ENCODE measurements at places on chromosomes 7 and 10.

DNA sequence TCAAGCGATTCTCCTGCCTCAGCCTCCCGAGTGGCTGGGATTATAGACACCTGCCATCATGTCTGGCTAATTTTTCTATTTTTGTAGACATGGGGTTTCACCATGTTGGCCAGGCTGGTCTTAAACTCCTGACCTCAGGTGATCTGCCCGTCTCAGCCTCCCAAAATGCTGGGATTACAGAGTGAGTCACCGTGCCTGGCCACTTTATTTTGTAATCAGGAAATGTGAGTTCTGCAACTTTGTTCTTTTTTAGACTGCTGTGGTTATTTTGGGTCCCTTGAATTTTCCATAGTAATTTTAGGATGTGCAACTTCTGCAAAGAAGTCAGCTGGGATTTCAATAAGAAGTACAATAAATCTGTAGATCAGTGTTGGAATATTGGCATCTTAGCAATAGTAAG is 96.8 kb downstream of the CYTH3 start:
- DNase-seq, result no peak

DNA sequence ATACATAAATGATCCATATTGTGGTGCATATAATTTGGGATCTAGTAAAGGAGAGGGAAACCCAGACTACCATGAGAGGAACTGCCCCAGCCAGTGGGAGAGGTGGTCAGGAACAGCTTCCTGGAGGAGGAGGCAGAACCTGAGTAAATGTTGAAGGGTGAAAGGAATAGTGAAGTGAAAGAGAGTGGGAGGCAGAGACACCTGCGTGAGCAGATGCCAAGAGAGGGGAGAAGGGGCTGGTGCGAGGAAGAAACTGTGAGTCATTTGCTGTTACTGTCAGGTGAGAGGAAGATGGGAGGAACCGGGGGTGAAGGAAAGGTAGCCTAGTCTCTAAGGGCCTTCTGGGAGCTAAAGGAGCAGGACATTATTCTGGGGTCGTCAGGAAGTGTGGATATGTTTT is 294.8 kb downstream of the GRID1 start:
- no peak for DNase-seq

- DNase-seq, result no peak
These were observed 44.2 kb upstream of the PTER start for GRCh38 chr10:16392531-16393069.

DNA sequence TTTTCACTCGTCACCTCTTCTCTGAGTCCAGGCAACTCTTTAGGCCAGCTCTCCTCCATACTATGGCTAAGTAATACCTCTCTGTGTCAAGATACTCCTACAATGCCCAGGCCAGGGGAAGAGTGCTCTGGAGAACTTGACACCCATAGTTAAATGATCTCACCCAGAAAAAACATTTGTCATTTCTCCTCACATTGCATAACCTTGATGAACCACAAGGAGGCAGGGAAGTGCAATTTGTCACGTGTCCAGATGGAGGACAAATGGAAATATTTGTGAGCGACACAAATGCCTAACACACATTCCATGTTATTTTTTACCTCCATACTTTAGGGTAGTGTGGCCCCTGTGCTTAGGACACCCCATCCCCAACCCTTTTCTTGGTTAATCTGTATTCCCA is 78.3 kb downstream of the HTR7 start:
- DNase-seq, result no peak

GRCh38 chr7:14235056-14235455 is 245.6 kb upstream of the ETV1 start:
- no peak for DNase-seq

- DNase-seq, result no peak
These were observed 248.5 kb downstream of the SFMBT2 start for GRCh38 chr10:7162331-7162730.

DNA sequence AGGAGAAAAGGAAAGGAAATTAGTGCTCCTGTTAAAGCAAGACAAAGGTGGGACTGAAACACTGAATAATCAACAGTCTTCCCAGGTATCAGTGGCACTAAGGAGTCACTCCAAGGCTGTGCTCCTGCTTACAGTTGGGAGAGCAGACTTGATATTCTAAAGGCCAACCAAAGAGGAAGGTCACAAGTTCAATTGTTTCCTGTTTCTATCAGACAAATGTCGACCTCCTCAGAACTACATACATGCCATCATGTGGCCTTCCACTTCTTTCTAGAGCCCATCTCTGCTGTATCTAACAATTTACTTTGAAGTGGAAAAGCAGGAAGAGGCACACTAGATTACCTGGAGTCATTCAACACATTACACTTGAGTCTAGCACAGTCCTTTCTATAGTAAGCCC is 3.4 kb downstream of the ZNF239 start:
- no peak for DNase-seq

- DNase-seq, result no peak
These were observed 179.0 kb downstream of the DGKI start for GRCh38 chr7:137667633-137668387.

- no peak for DNase-seq
These were observed 608.8 kb downstream of the PARD3 start for GRCh38 chr10:34206078-34206934.

GRCh38 chr7:41536122-41536872 is 166.6 kb downstream of the INHBA start:
- DNase-seq, result no peak

DNA sequence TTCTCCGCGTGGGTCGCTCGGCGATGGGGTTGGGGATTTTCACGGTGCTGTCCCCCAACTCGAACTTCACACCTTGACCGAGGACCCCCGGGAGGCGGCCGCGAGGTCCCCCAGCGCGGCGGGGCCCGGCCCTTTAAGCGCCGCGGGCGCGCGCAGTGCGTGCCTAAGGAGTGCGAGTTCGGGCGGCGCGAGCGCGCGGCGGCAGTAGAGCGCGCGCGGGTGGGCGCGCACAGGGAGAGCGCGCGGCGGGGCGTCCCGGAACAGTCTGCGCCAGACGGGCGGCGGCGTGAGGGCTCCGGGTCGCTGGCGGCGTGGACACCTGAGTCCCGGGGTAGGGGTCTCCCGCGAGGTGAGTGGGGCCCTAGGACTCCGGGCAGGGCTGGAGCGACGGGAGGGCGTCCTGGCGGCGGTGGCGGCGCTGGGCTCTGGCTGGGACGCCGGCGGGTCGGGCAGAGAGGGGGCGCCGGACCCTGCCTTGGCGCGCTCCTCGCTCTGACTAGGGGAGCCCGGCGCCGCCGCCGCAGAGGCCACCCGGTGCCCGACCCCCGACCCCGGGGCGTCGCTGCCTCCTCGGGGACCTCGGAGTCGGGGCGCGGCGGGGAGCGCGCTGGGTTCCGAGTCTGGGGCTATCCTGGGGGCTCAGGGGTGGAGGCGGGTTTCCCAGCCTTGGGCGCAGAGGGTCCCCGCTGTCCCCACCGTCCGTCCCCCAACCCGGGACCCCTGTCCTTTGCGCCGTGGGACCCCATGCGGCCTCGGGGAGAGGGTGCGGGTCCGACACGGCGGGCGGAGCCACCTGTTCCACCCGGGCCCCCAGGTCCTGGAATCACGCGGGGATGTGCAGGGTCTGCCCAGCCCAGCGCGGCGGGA is at the start of gene PROSER2:
Gene PROSER2, plus strand, starts transcription at position 235 of the 867 bp plus-strand sequence. CDS start 28,722 bp downstream, outside the sequence.
- DNase-seq, result no peak

- no peak for DNase-seq
These were observed 41.9 kb downstream of the ENO4 start for GRCh38 chr10:116891208-116891607.

DNA sequence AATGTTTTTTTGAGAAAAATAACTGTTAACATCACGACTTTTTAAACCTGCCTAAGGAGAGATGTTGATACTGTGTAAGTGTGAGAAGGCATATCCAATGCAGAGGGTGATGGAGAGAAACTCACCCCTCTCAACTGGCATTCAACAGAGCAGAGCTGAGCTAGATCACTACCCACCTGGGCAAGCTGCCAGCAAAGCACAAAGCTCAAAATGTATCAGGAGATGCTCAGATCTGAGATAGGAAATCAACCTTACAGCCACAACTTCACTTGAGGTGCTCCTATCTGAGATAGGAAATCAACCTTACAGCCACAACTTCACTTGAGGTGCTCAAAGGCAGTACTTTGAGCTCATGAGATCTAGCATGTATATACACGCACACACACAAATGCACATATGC is 151.5 kb upstream of the PDE1C start:
- no peak for DNase-seq

DNA sequence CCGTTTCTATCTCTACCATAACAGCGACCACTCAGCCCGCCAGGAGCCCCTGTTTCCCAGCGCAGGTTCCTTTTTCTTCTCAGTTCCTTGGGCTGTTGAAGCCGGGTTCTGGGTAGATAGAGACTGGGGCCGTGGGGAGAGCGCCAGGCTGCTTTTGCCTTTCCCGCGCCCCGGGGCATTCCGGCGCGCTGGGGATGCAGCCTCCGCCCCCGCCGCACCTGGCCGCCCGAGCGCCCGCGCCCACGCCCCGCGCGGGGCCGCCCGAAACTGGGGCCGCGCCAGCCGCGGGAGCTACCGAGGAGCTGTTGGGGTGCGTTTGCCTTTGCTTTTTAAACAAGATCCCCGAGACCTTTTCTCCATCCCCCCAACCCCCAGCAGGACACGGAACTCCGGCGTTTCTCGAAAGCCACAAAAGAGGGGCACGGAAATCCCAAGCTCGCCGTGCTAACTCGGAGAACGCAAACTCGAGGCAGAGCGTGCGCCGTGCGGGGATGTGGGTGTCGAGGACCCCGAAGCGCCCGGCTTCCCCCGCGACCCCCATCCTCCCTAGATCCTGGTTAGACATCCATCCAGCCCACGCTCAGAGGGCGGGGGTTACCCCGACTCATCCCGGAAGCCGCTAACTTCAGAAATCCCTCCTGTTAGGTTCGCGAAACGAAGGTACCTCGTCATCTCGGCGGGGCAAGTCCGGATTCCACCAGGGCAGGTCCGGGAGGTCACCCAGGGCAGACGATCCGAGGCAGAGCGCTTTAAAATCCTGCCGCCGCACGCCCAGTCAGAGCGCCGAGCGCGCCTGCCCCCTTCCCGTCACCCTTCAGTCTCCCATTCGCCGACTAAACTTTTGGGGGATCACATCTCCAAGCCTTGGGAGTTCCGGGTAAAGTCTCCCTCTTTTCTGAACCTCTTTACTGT is 1.0 kb downstream of the GRM8 start:
- DNase-seq, result no peak

- no peak for DNase-seq
These were observed 61.4 kb downstream of the BICC1 start for GRCh38 chr10:58574058-58574457.

DNA sequence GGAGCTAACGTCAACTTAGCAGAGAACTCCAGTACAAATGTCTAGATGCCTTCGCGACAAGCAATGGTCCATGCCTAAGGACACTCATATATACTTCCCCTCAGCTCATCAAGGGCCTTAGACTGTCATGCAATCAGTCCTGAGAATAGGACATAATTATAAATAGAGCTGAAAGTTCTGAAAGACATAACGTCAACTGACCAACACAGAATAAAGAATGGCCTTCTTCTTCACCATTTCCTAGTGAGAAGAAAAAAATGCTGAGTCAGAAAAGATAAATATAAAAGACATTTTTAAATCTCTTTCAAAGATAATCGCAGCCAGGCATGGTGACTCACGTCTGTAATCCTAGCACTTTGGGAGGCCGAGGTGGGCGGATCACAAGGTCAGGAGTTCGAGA is 83.2 kb downstream of the ARMH3 start:
- no peak for DNase-seq

GRCh38 chr7:18426564-18427226 is 68.9 kb upstream of the HDAC9 start:
- DNase-seq, result no peak

DNA sequence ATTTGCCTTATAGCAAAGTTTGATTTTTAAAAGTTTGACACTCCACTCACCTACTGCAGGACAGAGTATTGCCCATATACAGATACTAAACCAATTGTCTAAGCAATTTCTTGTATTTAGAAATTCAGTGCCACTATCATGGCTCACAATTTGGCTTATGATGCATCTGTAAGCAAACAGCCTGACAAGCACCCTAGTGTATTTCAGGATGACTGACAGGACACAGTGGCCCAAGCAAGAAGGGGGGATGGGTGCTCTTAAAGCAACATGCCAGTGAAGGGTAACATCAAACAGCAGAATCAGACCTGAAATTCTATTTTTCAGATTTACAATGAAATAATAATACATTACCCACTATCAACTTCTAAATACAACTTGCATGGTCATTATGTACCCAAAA is 30.5 kb downstream of the CTNNA3 start:
- no peak for DNase-seq

DNA sequence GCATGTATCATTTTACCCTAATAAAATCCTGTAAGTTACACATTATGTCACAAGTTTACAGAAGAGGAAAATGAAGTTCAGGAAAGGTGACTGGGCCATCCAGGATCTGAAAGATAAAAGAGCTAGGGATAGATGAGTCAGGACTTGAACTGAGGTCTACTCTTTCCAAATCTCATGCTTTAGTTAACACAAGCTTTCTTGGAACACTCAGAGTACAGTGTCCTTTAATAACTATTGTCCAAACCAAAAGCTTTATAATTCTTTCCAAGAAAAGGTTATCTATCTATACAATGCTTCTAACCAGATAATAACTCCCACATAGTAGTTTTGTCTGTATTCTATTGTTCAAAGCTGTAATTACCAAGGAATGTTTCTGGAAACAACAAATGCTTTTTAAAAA is 164.6 kb downstream of the LRRN3 start:
- DNase-seq, result no peak

GRCh38 chr7:4834601-4835397 is 27.0 kb downstream of the PAPOLB start:
- DNase-seq, result no peak

GRCh38 chr7:86366946-86367345 is 276.8 kb upstream of the GRM3 start:
- DNase-seq, result no peak

DNA sequence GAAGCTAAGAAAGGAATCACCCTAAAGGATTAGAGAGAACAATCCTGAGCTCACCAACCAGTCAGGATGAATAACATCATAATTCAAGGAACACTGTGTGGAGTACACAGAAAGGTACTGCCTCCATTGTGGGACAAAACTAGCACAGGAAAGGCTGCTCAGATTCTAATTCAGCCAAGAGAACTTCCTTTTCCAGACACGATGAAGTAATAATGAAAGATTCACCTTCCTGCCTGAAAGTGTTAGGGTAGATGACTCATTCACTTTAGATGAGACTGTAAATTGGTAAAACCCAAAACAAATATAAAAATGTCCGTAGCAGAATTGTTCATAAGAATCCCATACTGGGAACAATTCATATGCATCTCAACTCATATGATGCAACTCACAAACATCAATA is 167.2 kb downstream of the CDC14C start:
- no peak for DNase-seq

- no peak for DNase-seq
These were observed 6.7 kb downstream of the STX1A start for GRCh38 chr7:73712773-73713172.

DNA sequence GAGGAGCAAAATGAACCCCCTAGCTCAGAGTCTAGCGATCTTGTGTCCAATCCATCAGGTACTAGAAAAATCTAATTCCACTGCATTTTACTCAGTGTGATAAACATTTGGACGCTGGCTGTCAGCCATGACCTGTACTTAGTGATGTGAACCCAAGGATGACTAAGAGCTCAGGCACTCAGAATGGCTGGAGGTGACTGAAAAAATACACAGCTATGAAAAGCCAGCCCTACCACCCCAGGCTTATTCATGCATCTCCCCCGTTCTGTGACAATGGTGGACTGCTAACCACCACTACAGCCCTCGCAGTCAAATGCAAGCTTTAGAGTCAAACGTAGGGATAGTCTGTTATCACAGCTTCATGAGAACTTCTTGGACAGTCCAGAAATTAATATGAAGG is 14.9 kb downstream of the AFAP1L2 start:
- no peak for DNase-seq

GRCh38 chr10:22386503-22386902 is 41.2 kb downstream of the SPAG6 start:
- no peak for DNase-seq
